CD4-positive, alpha-beta T cell treated with Interleukin-21 for 1 hour (primary cell): ENCODE measurements at places on chromosomes 12 and 14.

DNA sequence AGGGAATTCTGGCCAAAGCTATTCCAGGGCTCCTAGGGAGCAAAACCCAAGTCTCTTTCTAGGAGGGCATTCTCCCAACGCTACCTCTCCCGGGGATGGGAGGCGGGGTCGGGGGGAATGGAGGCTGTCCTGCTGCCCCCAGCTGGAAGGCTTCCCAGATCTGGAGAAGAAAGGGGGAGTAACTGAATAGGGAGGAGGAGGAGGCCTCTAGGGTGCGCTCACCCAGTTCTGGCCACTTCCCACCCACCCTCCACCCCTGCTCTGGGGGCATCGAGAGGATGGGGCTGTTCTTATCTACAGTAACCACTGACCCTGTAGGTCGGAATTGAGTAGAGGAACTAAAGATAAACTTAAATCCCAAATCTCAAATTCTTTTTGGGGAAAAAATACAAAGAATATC lies 579 bp upstream of the RNASE1 start:
- DNase-seq: no peak

- no peak for DNase-seq
Measured at GRCh38 chr12:65765436-65765813, 58.9 kb upstream of the HMGA2 start.

DNA sequence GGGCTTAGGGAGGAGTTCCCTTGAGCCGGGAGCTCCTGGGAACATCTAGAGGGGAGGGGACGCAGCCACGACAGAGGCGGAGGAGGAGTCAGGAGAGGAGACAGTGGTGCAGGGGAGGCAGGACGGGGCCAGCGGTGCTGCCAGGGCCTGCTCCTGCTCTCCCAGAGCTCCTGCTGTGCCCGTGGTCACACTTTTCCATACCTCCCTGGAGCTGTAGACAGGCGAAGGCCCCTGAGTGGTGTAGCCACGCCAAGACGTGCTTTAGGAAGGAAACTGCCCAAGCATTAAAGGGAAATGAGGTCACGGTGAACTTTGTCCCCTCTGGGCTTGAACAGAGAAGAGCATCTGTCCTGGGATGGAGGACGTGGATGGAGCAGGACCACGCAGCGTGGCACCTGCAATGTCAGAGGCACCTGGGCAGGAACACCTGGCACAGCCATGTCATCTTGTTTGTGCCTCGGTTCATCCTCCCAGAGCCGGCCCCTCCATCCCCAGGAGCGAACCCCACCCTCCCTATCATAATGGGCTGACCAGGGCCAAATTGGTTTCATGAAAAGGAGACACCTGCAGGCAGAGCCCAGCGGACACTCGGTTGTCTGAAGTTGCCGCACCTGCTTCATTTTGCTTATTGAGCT lies 239.5 kb upstream of the SFSWAP start:
- no peak for DNase-seq

DNA sequence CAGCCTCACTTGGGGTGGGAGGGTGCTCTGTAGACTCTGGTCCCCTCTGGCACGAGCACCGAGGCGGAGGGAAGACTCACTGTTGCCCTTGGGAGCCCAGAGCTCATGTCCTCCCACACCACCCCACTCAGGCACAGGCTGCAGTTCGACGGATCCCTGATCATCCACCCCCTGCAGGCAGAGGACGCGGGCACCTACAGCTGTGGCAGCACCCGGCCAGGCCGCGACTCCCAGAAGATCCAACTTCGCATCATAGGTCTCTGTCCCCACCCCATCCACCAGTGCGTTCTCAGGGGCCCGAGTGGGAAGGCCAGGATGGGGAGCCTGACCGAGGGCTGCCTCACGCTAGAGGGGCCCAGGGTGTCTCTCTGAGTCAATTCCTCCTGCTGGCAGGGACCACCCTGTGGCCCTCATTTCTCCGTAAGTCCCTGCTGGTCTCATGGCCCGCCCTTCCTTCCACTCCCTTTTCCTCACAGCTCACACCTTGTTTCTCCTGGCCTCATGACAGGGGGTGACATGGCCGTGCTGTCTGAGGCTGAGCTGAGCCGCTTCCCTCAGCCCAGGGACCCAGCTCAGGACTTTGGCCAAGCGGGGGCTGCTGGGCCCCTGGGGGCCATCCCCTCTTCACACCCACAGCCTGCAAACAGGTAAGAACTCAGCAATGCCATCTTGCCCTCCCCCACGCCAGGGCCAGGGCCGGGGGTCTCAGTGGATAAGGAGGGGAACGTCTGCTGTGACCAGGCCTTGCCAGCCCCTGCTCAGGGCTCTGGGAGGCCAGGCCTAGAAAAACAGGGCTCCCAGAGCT lies 27.0 kb downstream of the PAPLN start:
- DNase-seq: no peak

GRCh38 chr12:131424270-131424669 lies 286.6 kb upstream of the SFSWAP start:
- no peak for DNase-seq

DNA sequence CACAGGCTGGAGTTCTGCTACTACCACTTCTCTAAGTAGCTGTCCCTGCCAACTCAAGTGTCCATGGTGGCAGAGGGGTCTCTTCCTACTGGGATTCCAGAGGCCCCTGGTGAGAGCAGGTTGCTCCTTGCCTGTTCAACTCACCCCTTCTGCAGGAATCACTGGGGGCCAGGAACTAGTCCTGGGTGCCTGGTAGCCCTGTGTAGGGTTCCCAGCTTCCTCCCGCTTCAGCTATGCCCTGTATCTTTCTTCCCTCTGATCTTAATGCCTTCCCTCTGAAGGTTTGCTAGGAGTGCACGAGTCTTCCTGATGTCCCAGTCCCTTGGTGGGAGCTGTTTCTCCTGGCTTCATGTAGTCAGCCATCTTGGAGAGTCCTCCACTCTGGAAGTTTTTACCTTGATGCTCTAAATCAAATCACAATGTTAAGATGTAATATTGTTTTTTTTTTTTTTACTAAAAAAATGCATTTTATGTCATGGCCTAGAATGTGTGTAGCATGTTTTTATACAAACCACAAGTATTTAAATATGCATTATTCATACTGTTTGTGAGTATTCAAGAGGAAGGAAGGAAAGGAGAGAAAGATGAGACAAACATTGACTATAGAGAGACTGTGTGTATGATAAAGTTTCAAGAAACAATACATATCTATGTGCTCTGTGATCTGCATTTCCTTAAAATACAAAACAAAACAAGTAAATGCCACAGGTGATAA lies 54.7 kb downstream of the FRS2 start:
- no peak for DNase-seq

DNA sequence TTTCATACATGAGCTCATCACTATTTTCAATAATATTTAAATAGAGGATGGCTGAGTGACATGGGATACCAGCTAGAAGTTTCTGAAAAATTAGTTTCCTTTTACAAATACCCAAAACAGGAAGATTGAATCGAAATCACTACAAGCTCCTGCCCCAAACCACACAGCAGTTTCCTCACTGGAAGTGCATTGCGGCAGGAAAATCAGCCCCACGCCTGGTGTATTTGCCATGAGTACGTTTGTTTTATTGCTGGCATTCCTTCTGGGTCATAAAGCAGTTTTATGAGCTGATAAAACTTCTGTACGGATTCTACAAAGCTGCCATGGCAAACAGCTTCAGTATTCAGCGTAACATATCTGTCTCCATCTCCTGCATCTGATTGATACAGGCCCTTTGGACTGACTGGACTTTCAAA lies 23.7 kb downstream of the CDC42BPB start:
- DNase-seq: no peak

DNA sequence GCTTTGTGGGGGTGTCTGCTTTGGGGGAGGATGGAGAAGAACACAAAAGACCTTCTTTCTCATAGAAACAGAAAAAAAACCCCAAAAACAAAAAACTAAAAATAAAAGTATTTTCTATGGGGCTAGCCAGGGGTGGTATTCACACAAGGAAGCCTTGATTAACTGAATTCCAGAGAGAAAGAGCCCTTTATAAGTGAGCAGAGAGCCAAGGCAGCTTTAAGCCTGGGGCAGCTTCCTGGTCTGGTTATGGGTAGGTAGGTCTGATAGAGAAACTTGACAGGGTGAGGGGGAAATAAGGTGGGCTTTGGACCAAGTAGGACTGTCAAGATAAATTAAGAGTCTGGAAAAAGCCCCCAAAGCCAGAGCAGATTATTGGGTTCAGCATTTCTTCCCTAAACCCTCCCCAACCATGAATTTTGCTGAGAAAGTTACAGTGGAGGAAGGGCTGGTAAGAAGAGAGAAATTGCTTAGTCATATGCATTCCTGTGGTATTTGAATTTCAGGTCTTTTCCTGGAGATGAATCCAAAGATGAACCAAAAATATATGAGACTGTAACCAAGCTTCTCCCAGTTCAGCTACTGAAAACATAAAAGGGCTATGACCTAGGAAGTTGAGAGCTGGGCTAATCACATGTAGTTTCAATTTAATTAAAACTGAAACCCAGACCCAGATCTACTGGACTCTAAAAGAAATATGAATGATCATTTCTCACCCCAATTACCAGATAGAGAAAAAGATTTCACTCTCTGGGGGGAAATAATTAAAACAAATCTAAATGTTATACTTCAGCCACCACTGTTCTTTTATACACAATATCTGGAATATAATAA lies 144.8 kb downstream of the TBC1D30 start:
- DNase-seq: no peak

GRCh38 chr14:99744199-99744872 lies 48.9 kb upstream of the EML1 start:
- no peak for DNase-seq

DNA sequence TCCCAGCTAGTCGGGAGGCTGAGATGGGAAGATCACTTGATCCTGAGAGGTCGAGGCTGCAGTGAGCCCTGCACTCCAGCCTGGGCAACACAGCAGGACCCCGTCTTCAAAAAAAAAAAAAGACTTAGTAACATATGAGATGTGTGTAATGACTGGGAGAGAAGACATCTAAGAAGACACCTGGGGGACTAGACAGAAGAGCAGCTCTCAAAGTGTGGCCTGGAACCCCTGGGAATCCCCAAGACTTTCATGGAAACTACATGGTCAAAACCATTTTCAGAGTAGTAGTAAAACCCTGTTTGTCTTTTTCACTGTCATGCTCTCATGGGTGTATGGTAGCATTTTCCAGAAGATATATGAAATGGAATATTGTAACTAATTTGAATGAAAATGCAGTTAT lies 45.3 kb downstream of the R3HDM2 start:
- no peak for DNase-seq

DNA sequence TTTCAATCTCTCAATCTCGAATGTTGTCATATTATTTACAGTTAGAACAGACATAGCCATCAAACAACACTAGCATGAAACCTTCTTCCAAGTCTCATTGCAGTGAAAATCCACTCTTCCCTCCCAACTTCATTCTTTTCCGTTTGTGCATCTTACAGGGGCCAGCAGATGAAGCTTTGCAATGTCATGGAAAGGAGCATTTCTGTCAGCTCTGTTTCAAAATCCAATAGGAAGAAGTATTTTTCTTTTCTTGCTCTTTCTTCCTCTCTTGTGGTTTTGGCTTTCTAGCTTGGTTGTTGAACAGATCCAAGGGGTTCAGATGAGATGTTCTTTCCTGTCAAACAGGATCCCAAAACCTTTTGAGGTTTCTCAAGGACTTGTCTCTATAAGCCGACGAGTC lies 416.6 kb downstream of the AEBP2 start:
- DNase-seq: no peak

- DNase-seq: no peak
Measured at GRCh38 chr12:53729644-53730043, 2.4 kb upstream of the CALCOCO1 start.

GRCh38 chr14:60648934-60649874 lies at the start of gene SIX1:
TSS of gene SIX1 (minus strand) at chr14:60649477. CDS start at chr14:60649189, 288 bp downstream.
- no peak for DNase-seq

DNA sequence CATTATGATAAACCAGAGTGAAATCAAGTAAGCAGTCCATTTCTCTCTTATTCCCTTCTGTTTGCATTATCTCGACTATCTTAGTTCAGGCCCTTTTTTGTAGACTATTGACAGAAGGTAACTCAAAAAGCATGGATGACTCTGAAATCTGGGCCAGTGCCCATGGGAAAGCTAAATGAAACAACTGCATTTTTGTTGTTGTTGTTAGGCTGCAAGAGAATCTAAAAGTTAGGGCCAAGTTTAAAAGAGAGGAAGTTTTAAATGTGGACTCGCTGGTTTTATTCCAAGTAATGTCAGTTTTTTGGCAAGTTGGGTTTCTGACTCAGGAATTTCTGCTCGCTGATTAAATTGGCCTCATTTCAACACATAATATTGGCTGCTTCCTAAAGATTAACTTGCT lies 201.1 kb downstream of the PIK3C2G start:
- DNase-seq: no peak

DNA sequence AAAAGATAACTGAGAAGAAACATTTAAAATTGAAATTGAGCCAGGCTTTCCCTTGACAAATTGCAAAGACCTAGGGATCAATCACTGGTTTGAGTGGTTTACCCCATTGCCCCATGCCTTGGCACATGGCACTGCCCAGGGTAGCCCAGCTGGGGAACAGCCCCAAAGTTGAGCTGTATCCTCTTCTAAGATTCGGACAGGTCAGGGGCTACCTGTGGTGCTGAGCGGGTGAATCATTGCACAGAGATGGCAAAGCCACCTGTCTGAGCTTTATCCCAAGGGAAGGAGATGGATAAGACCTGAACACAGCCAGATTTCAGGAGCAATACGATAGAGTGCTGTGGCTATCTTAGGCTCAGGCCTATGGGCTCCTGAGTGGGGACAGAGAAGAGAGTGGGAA lies 7.0 kb downstream of the IFI27L2 start:
- DNase-seq: no peak

DNA sequence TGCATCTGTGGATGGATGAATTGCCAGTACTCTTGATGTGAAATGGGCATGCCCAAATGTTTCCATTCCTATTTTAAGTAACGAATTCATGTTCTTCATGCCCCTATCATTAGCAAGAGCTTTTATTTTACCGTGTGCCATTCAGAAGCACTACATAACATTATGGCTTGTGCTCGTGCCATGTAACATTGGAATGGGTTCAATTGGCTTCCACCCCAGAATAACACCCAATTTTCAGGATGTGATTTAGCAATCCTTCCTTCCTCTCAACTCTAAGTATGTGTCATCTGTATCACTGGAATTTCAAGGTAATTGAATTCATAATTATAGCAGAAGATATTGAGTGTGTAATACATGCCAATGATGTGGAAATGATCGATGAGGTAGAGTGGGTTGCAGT lies 145.8 kb upstream of the TMPO start:
- no peak for DNase-seq

GRCh38 chr12:19223018-19223417 lies 93.5 kb downstream of the PLEKHA5 start:
- DNase-seq: no peak

GRCh38 chr14:89442280-89442679 lies 25.2 kb upstream of the FOXN3 start:
- DNase-seq: no peak

GRCh38 chr12:14681190-14681589 lies 15.2 kb downstream of the GUCY2C start:
- DNase-seq: no peak
